ENCODE measurements at places on chromosomes 12 and 14.

DNA sequence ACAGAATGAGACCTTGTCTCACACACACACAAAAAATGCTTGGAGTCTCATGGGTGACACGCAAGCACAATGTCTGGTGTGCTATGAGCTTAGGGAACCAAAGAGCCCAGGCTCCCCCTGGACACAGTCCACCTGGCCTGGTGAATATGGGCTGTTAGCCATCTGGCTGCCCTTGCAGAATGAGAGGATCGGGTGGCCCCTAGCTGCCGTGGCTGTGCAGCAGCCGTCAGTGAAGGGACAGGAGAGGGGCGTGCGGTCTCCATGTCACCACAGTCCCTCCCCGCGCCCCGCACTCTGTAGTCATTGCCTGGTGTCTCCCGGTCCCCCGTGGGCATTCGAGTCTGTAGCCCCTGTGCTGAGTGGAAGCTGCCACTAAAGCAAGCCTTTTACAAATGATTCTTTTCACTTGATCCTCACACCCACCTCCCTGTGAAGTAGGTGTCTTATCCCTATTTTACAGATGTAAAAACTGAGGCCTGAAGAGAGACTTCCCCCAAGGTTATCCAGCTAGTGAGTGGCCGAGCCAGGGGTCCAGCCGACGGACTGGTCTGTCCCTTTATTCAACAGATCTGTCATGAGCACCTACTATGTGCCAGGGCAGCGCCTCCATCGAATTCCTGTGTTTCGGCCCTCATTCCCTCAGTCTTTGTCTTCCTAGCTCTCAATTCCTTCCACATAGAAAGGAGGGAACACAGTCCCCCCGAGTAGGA, 18.8 kb downstream of the MVK start:
- no peak for DNase-seq

DNA sequence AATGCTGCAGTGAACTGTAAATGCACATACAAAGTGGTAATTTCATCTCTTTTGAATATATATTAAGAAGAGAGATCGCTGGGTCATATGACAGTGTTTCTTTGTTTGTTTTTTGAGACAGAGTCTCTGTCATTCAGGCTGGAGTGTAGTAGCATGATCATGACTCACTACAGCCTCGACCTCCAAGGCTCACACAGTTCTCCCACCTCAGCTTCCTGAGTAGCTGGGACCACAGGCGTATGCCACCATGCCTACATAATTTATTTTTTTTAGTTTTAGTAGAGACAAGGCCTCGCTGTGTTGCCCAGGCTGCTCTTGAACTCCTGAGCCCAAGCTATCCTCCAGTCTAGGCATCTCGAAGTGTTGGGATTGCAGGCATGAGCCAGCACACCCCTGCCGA, 62.4 kb upstream of the ACSS3 start:
- DNase-seq: no peak

DNA sequence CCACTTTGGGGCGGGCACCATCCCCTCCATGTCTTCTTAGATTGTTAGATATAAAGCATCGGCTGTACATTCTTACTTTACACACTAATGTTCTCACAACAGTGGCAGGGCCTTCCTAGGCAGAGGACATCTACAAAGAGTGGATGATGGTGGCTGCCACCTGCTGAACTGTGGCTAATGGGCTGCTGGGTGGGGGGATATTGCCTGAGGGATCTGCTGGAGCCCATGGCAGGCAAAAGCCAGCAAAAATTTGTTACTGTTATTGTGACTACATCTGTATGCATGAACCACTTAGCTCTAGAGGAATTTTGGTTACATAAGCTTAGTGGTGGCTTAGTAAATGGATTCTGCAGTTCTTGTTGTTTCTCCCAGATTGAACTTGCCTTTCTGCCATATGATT, 52.6 kb downstream of the DIP2B start:
- no peak for DNase-seq

GRCh38 chr14:49206828-49207227, 379.4 kb downstream of the RPS29 start:
- no peak for DNase-seq

DNA sequence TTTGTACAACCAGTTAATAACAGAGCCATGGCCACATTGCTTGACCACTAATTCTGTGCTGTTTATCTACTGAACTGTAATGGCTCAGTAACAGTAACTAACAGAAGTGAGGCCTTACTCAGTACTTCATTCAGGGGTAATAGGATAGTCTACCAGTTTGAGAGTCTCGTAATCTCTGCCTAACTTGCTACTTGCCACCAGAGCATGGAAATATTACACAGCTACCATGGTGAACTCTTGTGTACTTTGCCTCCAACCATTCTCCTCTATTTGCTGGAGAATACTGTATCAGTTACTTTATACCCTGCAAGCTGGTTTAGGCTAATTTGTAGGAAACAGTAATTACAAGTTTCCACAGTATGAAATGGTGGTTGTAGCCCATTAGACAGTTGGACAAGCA, 10.6 kb downstream of the SCFD1 start:
- no peak for DNase-seq

DNA sequence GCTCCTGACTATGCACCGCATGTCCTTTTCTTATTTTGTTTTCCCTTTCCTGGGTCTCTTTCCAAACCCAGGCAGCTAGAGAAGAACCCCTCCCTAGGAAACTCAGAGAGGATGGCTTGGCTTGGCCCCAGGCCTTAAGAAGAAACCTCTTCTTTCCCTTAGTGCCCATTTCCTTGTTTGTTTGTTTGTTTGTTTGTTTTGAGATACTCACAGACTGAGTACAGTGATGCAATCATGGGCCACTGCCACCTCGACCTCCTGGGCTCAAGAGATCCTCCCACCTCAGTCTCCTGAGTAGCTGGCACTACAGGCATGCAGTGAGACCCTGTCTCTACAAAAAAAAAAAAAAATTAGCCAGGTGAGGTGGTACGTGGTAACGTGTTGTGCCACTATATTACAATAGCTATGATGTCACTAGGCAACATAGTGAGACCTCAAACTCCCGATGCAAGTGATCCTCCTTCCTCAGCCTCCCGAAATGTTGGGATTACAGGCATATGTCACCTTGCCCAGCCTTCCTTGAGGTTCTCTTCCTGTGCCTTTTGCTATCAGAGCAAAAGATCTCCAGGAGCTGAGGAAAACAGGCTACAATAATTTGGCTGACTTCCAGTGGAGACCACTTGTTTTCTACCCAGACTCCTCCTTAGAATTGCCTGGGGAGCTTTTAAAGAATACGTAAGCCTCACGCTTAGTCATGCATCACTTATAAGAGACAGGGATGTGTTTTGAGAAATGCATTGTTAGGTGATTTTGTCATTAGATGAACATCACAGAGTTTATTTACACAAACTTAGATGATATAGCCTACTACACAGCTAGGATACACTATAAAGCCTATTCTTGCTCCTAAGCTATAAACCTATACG, 34.5 kb upstream of the LGALS3 start:
- no peak for DNase-seq

GRCh38 chr14:96980835-96981234, 183.7 kb downstream of the VRK1 start:
- no peak for DNase-seq

GRCh38 chr12:9868311-9868801, 798 bp downstream of the CLEC2B start:
- peak; percentile 45 for DNase-seq

GRCh38 chr12:33439587-33440011, at the start of gene SYT10:
TSS of gene SYT10 (minus strand) at chr12:33439819. CDS start at chr12:33439522, 297 bp downstream.
- no peak for DNase-seq

Measured in B cell (primary cell).